Endodermal cell (in vitro differentiated cells): ENCODE measurements at places on chromosomes 6 and 20. TPM values are rescaled to one million over a fixed set of nuclear protein-coding genes. Genes with fewer than 3 reads are reported as not detected.

GRCh38 chr20:9839626-9840025 is 750 bp upstream of the PAK5 start:
- no peak for DNase-seq

- no peak for DNase-seq
These were observed 38.3 kb upstream of the CD2AP start for GRCh38 chr6:47439348-47439668.

GRCh38 chr20:33522256-33522820 is 32.4 kb downstream of the CBFA2T2 start:
- DNase-seq, result no peak

The NKX2-2 gene
- total RNA-seq, result 0.31 to 0.46 TPM in 2 of 3 replicates, not detected in the other

DNA sequence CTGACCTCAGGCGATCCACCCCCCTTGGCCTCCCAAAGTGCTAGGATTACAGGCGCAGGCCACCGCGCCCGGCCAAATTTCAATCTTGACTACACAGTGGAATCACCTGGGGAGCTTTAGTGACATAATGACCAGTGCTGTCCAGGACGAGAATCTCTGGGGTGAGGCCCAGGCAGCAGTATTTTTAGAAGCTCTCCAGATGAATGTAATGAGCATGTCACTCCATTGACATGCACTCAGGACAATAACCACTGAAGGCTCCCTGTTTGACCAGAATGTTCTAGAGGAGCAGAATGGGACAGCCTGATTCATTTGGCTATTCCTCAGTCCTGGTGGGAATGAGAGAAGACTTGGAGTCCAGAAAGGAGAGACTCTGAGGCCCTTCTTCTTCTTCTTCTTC is 39.2 kb downstream of the SRSF3 start:
- DNase-seq, result no peak

GRCh38 chr6:158813032-158813431 is 6.1 kb downstream of the EZR start:
- DNase-seq, result peak; percentile 45

The PNRC1 gene
- 105 to 275 TPM (median 105 TPM) in 3 replicates for total RNA-seq

The SFT2D1 gene
- 53.4 to 57.3 TPM (median 53.9 TPM) in 3 replicates for total RNA-seq
